ENCODE measurements at places on chromosomes 12 and 14. TPM values are rescaled to one million over a fixed set of nuclear protein-coding genes. Genes with fewer than 3 reads are reported as not detected.

DNA sequence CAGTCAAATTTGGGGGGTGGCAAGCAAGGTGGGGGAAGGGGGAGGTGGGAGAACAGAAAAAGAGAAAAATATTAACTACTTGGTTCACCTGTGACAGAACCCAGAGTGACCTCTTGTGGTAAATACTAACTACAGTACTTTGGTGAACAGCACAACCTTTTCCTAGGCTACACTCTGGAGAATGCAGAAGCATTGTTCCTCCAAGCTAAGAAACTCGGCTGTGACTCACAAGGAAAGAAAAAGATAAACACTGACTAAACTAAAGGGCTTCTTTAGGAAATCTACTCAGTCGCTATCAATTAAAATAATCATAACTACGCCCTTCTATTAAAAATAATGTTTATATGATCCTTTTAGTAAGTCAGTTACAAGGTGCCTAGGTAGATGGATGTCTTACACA, 5.4 kb downstream of the KCNH5 start:
- no peak for DNase-seq
- H3K27me3 ChIP-seq = peaks cover 31% of the 10 kb centered on the region
- H3K4me3 ChIP-seq = no peak overlapping the region
- no peak overlapping the region for H3K27ac ChIP-seq

Gene CLEC1B
- total RNA-seq = 0.35 TPM

Gene C1QL4
- 1.7 TPM for total RNA-seq

Gene TAS2R8
- total RNA-seq = not detected

Gene RNASE2
- total RNA-seq = 0.51 TPM

Data from uterus (tissue), 4 donors.